ENCODE measurements at places on chromosomes 1 and 21.

- peak; percentile 57 for DNase-seq
These were observed 9.9 kb downstream of the CACHD1 start for GRCh38 chr1:64479874-64480273.

DNA sequence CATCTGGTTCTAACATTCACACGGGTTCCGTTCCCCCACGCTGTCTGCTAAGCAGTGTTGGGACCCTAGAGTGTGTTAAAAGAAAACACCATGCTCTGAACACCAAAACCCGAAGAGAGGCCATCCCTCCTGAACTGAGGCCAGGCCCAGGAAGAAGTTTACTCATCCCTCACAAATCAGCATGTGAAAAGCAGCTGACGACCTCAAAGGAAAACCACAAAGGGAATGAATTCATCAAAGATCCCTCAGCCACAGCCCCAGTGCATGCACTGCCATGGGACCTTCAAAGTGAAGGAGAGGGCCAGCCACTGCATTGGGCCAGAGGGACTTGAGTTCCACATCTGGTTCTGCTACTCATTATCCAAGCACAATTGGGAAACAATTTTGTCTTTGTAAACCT is 7.0 kb upstream of the PSEN2 start:
- no peak for DNase-seq

DNA sequence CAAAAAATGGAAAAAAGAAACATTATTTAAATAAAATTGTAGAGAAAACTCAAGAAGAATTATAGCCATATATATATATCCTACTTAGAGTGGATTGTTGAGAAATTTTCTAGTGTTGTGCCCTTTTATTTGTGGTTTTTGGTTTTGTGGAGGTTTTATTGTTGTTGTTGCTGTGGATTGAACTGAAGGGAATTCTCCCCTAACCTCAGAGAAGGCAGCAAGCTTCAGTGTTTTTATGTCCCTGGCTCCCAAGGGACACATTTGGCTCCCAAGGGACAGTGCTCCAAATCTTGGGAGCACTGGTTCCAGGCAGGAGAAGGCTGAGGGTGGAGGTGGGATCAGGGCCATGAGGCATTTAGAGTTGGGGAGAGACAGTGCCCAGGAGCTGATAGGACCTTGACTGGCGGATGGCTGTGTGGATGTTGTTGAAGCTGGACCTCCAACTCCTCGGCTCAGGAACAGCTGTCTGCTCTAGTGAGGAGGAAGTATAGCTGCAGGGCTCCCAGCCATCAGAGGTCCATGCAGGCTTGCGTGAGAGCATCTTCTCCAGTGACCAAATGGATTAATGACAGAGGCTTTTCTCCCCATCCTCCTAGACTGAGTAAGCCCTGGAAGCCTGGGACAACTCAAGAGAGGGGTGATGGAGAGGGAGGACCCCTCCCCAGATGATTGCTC is 100.5 kb downstream of the TEX35 start:
- no peak for DNase-seq

DNA sequence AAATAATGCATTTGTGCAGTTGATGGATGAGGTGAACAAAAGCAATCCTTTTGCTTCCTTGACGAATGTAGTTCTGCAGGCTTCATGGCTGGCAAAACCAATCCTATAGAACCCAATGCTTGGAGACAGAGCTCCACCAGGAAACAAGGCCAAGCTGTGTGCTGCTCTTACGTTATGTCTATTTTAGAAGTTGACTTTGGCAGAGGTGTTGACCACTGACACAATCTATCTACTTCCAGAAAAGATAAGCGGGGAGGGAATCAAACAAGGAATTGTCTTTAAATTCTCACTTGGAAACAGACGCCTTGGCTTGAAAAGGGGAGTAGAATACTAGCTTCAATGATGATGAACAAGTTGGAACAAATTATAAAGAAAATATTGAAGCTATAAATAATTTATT is 211.2 kb downstream of the SETD4 start:
- DNase-seq: no peak

- no peak for DNase-seq
These were observed 170.7 kb downstream of the IER5 start for GRCh38 chr1:181259026-181259745.

GRCh38 chr1:93765099-93765498 is 83.5 kb upstream of the BCAR3 start:
- DNase-seq: no peak

- no peak for DNase-seq
These were observed 55.8 kb upstream of the SGIP1 start for GRCh38 chr1:66478116-66478515.

GRCh38 chr1:224092601-224093000 is 21.3 kb upstream of the FBXO28 start:
- DNase-seq: no peak

GRCh38 chr1:167450843-167451242 is 67.5 kb downstream of the CD247 start:
- DNase-seq: no peak

GRCh38 chr1:230495891-230496385 is 69.8 kb upstream of the PGBD5 start:
- DNase-seq: no peak

DNA sequence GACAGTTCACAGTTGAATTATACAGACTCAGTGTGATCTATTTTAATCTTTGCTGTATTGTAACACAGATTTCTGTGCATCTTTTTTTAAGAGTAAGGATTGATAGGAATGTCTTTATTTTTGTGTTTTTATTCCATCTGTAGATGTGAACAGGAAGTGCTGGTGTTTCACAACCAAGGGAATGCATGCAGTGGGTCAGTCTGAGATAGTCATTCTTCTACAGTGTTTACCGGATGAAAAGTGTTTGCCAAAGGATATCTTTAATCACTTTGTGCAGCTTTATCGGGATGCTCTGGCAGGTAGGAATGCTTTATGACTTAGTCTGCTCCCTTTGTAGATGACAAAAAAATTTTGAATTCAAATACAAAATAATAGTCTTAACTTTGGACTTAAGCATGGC is 84.5 kb downstream of the CC2D1B start:
- DNase-seq: no peak

DNA sequence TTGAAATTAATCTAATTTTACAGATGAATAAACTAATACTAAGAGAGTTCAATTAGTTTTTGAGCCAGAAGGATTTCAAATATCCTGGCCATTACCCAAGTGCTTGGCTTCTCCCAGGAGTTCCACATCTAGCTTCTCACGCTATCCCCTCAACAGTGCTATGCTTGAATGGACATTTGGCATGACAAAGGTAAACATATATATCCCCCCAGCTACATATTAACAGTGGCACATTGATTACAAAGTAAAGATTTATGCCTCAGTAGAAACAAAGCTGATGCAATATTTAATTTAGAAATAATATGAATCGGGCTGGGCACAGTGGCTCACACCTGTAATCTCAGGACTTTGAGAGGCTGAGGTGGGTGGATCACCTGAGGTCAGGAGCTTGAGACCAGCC is 434.6 kb upstream of the PRMT6 start:
- no peak for DNase-seq

GRCh38 chr1:15762546-15762945 is 4.0 kb downstream of the FBLIM1 start:
- no peak for DNase-seq

- DNase-seq: peak; percentile 57
These were observed 3.5 kb downstream of the FMO2 start for GRCh38 chr1:171188388-171189266.

DNA sequence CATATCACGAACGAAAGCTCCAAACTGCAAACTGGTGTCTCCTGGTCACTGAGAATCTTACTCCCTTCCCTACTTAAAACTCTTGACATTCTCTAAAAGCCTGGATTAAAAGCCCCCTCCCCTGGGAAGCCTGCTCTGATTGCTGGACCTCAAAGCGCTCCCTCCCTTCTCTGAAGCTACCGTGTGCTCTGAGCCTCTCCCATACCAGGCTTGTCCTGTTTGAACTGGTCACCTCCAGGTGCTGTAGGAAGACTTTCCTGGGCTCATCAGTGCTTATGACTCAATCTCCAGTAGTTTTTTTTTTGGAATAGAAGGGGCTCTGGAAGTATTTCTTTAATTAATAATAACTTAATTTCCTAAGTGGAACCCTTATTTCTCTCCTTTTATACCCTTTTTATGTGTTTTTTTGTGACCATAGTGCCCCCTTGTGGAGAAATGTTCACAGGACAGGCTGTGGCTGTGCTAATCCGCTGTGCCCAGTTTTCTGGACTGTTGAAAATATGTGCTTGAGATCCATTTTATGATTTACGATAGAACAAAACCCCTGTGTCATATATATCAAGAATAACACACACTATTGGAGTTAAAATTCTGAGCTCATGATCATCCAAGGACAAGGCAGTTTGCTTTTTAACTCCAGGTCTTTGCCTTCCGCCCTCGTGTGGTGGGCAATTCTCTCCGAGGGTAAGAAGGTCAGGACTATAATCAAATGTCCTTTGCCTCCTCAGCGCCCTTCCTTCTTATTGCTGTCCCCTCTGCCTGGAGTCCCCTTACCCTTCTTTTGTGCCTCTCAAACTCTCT is 16.9 kb downstream of the MTARC1 start:
- no peak for DNase-seq

DNA sequence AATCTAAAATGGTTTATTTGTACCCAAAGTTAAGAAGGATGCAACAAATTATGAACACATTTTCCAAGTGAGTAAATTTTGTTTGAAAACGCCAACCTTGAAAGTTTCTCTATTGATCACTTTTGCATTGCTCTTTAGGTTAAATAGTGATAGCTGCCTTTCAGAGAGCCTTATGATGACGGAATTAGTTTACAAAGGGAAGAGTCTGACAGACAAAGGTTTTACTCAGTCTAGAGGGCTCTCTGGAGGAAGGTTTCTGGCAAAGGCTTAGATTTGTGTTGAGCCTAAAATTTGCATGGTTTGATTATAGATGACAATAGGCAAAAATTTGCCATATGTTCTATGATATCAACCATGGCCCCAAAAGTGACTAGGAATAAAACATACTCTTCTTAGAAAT is 95.9 kb upstream of the RUNX1 start:
- no peak for DNase-seq

- peak; percentile 94 for DNase-seq
These were observed at the start of gene CCDC24 for GRCh38 chr1:43991476-43992231. Gene CCDC24, plus strand, starts transcription at chr1:43991599. Its CDS starts 280 bp downstream, at chr1:43991879.

DNA sequence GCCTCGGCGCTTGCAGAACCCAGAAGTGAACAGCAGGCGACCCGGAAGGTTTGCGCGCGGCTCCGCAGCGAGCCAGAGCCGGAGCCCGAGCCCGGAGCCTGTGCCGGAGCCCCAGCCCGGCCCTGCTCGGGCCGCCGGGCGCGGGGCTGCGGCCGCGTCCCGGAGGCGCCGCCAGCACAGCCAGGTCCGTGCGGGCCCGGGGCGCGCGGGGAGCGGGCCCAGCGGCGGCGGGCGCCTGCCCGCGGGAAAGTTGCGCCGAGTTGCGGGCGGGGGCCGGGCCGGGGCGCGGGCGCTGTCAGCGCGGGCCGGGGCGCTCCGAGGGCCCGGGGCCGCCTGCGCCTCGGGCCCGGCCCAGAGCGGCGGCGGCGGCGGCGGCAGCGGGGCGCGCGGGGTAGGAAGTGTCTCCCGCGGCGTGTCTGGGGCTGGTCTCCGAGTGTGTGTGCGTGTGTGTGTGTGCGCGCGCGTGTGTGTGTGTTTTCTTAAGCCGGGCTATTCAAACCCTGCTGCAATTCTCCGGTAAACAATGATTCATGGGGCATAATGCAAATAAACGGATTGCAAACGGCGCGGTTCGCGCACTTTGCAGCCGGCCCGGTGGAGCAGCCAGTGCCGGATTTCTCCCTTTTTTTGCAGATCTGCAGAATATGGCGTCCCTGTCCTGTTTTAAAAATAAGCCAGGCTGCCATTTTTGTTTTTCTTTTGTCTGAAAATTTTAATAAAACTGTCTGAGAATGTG is at the start of gene ZNF362:
Gene ZNF362, plus strand, starts transcription at position 22 of the 736 bp plus-strand sequence. CDS start 14,083 bp downstream, outside the sequence.
- DNase-seq: peak; percentile 85

DNA sequence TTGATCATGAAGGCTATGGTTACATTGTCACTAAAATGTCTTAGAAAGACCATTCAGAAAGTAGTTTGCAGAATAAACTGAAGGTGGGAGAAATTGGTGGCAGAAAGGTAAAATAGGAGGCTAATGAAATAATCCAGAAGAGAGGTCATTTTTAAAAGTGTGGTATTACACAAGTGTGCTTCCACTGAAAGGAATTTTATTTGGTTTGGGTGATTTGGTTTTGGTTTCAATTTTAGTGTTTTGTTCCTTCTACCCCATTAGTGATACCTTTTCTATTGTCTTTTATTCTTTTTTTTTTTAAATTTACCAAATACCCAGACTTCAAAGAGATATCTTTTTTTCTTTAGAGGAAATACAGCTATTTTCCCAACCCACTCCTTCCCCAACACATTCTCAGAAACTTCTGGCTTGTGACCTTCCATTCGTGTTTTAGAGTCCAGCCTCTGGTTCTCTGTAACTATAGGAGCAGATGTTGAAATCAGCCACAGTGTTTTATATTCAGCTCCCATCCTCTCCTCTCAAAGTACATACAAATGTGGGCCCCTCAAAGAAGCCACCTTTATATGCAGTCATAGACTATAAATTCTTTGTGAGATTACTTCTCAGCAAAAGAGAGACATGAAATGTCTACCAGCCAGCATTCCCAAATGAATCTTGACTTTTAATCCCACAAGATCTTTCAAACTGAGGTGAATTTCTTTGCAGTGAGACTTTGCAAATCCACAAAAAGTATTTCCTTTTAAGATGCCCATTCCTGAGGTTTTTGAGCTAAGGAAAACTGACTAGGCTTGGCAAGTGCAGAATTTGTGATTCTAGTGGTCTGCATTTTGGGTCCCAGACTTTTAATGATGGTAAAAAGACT is 42.0 kb upstream of the PALMD start:
- DNase-seq: no peak
